ENCODE measurements at places on chromosomes 1 and 21. TPM values are rescaled to one million over a fixed set of nuclear protein-coding genes. Genes with fewer than 3 reads are reported as not detected.

DNA sequence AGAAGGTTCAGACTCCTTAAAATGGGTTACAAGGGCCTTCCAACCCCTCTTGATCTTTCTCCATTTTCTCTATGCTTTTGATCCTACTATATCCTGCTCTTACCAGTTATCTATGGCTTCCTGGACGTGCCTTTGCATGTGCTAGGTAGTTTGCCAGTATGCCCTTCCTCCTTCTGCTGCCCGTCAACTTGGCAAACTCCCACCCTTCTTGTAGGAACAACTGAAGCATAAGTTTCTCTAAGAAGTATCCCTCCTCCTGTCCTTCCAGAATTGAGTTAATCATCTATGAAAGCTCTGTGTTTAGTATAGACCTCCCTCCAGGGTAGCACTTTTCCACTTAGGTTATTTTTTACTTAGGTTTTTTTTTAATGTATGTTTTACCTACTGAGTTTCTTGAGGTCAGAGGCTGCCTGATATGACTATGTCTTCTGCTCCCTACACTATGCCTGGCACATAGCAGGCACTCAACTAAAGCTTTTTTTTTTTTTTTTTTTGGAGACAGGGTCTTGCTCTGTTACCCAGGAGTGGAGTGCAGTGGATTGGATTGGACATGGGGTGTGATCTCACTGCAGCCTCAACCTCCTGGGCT is 10.0 kb upstream of the IGSF3 start:
- no peaks in the 10 kb centered on the region for H3K36me3 ChIP-seq
- no peak overlapping the region for H3K4me3 ChIP-seq
- H3K27ac ChIP-seq: no peak overlapping the region
- H3K27me3 ChIP-seq: no peaks in the 10 kb centered on the region
- no peak for DNase-seq

- no peak for DNase-seq
- no peaks in the 10 kb centered on the region for H3K27me3 ChIP-seq
- H3K4me3 ChIP-seq: no peak overlapping the region
Measured at GRCh38 chr1:8013399-8013798, 12.7 kb downstream of the ERRFI1 start.

DNA sequence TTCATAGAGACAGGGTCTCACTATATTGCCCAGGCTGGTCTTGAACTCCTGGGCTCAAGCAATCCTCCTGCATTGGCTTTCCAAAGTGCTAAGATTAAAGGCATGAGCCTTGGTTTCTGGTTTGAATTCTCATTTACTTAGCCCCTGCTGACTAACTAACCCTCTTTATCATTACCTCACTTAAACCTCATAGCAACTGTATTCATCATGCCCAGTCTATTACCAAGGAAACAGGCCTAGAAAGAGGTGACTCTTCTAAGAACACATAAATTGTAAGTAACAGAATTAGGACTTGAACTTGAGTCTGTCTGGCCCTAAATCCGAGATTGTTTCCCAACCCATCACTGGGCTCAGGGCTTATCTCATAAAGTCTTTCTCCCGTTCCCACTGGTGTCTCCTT is 44.2 kb downstream of the TMEM53 start:
- no peaks in the 10 kb centered on the region for H3K27me3 ChIP-seq
- H3K36me3 ChIP-seq: peaks cover 1% of the 10 kb centered on the region
- DNase-seq: no peak
- no peak overlapping the region for H3K27ac ChIP-seq
- peaks cover 16% of the 10 kb centered on the region for H3K4me1 ChIP-seq
- H3K4me3 ChIP-seq: no peak overlapping the region

GRCh38 chr1:32246888-32247273 is at the start of gene FAM167B:
TSS of gene FAM167B (plus strand) at chr1:32247222. CDS start at chr1:32247422, 200 bp downstream.
- H3K4me3 ChIP-seq: no peak within 1 kb of the TSS
- no peak for DNase-seq
- H3K27me3 ChIP-seq: no peaks in the 10 kb centered on the region
- H3K36me3 ChIP-seq: no peaks in the 10 kb centered on the region
- H3K4me1 ChIP-seq: peaks cover 48% of the 10 kb centered on the region
- H3K27ac ChIP-seq: peak within 1 kb of the TSS; percentile 74

DNA sequence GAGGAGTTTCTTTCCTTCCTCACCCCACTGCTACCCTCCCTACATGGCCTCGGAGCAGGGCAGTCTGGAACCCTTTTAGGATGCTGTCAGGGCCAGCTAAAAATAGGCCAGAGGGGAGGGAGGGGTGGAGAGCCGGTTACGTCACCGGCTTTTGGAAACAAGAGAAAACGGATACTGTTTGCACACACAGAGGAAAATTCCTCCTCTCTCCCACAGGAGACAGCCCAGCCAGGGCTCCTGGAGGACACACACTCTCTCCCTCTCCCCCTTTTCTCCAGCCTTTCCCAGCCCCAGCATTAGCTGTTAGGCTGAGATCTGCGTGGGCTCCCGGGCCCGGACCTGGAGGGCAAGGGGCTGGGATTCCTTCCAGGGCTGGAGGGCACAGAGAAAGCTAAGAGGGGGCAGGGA is 20.0 kb upstream of the ALDH4A1 start:
- no peak overlapping the region for H3K4me3 ChIP-seq
- H3K27me3 ChIP-seq: no peaks in the 10 kb centered on the region
- H3K27ac ChIP-seq: peak overlapping the region; percentile 94
- H3K36me3 ChIP-seq: no peaks in the 10 kb centered on the region
- H3K4me1 ChIP-seq: peaks cover 42% of the 10 kb centered on the region

DNA sequence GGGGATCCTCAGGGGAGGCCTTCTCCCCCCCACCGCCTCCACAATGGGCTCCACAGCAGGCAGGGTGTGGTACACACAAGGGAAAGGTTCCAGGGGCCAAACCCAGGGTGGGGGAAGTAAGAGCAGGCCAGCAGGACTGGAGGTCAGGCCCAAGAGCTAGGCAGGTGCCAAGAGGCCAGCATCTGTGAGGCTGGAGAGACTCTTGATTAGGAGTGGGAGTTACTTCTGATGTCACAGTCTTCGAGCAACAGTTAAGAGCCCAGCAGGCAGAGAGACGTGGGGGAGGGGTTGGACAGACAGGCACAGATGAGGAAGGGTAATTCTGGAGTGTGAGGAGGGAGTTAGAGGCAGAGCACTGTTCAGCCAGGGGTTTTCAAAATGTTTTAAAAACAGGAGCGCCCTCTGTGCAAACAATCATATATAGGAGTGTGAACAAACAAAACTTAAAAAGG is 55.8 kb downstream of the SLC9A1 start:
- peak overlapping the region; percentile 52 for H3K27ac ChIP-seq
- no peaks in the 10 kb centered on the region for H3K36me3 ChIP-seq
- no peak overlapping the region for H3K4me3 ChIP-seq
- peak; percentile 82 for DNase-seq

GRCh38 chr1:202245391-202245790 is 51.8 kb downstream of the LGR6 start:
- DNase-seq: no peak
- no peak overlapping the region for H3K27ac ChIP-seq
- no peak overlapping the region for H3K4me3 ChIP-seq

DNA sequence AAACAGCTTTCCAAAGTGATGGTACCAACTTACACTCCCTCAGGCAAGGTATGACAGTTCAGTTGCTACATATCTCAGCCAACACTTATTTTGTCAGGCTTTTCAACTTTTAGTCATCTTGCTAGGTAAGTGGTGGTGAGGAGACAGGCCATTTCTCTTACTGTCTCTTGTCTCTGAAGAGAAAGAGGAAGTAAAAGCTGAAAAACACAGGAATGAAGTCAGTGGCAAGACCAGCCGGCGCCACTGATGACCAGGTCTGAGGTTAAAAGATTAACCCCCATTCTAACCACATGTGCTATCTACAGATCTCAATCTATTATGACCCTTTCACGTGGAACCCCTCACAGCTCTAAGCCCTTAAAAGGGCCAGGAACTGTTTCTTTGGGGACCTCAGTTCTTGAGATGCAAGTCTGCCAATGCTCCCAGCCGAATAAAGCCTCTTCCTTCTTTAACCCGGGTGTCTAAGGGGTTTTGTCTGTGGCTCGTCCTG is 4.2 kb downstream of the ADCY10 start:
- H3K27me3 ChIP-seq: no peaks in the 10 kb centered on the region
- no peak overlapping the region for H3K4me3 ChIP-seq
- no peak for DNase-seq
- H3K4me1 ChIP-seq: peaks cover 11% of the 10 kb centered on the region

DNA sequence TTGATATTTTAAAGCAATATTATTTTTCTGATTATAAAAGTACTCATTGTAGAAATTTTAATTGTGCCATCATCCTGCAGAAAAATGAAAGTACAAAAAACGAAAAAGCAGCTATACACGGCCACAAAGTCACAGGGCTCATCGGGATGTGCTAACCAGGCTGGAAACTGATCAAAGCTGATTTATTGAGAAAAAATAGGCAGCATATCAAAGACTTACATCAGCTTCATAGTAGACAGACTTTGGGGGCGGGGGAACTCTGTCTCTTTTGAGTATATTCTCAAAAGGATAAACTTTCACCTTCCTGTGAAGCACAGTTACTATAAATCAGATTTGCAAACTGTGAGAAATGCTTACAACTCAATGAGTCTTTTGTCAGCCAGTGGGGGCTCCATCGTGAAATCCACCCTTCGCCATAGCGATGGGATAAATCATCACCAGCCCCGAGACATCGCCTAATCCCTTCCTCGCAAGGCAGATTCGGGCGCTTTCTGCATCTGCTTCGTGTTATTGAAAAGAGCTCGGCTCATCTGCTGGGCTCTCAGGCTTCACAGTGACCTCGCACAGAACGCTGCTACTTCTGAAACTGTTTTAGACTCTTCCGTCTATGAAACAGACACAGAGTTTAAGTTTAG is 69.2 kb upstream of the ERG start:
- no peaks in the 10 kb centered on the region for H3K4me1 ChIP-seq
- H3K4me3 ChIP-seq: no peak overlapping the region
- H3K27me3 ChIP-seq: no peaks in the 10 kb centered on the region
- no peaks in the 10 kb centered on the region for H3K36me3 ChIP-seq

DNA sequence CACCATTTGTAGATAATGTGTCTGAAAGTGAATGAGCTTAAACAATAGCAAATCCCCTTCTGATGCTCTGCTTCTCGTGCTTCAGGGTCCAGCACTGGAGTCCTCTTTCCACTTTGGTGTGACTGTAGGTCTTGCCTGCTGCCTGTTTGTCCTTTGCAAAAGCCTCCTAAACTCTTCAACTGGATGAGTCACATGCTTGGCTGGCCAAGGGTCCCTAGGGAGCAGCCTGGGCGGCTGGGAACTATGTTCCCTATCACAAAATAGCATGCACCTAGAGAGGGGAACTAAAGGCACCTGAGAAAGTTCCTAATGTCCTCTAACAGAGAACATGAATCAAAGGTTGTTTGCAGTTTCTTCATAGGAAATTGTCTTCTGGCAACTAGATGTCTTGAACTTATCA is 607.2 kb upstream of the PLXNA2 start:
- H3K27ac ChIP-seq: no peak overlapping the region
- DNase-seq: peak; percentile 42
- no peaks in the 10 kb centered on the region for H3K27me3 ChIP-seq

- H3K36me3 ChIP-seq: peaks cover 25% of the 10 kb centered on the region
- H3K27ac ChIP-seq: no peak overlapping the region
- no peak overlapping the region for H3K4me3 ChIP-seq
- no peak for DNase-seq
Measured at GRCh38 chr21:45473496-45474322, 68.5 kb downstream of the SLC19A1 start.

DNA sequence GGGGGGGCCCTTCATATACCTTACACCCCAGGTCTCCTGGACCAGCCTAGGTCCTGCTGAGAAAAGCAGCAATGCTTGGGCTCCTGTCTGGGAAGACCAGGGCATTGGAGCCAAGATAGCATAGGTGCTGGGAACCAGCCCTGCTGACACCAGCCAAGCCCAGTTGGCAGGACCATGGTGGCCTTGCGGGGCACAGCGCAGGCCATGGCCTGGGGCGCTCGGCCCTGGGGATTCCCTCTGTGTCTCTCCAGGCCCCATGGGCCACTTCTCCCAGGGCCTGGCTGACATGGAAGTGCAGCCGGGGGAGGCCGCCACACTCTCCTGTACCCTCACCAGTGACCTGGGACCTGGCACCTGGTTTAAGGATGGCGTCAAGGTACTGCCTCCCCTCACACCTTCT is 23.3 kb downstream of the IGFN1 start:
- no peak for DNase-seq
- no peak overlapping the region for H3K4me3 ChIP-seq
- no peaks in the 10 kb centered on the region for H3K4me1 ChIP-seq
- H3K36me3 ChIP-seq: no peaks in the 10 kb centered on the region

DNA sequence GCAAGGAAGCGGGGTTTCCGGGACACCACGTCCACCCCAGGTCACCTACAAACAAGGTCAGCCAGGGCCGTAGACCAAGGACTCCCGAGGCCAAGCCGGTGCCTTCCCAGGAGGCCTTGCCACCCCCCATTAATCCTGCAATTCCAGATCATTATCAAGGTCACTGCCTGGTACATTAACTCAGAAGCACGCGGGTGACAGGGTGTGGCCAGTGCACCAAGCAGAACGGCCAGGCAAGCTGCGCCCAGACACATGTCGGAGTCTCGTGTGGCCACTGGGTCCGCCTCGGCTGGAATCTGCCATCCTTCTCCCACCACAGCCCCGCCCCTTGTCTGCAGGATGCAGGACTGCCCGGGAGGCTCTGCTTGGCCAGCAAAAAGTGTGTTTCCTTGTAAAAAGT is 144.7 kb downstream of the PRDM16 start:
- no peaks in the 10 kb centered on the region for H3K27me3 ChIP-seq
- peak; percentile 84 for DNase-seq
- peak overlapping the region; percentile 23 for H3K27ac ChIP-seq
- no peak overlapping the region for H3K4me3 ChIP-seq
- H3K4me1 ChIP-seq: peaks cover 37% of the 10 kb centered on the region

DNA sequence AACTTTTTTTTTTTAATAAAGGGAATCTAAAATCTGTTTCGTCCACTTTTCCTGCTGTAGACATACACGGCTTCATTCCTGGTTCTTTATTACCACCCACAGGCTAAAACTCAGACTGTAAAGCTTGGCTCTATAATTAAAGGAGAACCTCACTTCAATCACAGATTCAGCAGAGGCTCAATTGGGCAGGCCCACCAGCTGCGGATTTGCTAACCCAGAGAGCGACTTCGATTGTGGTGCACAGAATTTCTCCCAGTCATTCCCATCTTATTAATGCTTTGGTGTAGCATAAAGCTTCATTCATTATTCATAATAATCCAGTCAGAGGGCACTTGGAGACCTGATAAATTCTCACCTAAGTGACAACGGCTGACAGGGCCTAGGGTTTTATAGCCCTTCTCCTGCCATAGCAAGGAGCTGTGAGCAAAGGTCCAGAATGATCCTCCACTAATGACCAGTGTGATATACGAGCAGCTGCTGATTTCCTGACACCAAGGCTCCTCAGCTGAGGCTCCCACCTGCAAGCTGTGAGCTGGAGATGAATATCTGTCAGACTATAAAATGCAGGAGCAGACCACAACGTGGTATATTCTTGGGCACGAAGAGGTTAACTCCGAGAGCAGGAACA is 149.0 kb downstream of the ATP6V1G3 start:
- DNase-seq: no peak
- H3K27ac ChIP-seq: no peak overlapping the region
- H3K36me3 ChIP-seq: no peaks in the 10 kb centered on the region
- H3K4me3 ChIP-seq: no peak overlapping the region
- H3K27me3 ChIP-seq: no peaks in the 10 kb centered on the region

The VASH2 gene
- 1.4 TPM for total RNA-seq

The ZBTB8A gene
- 14.0 TPM for total RNA-seq

The TRNAU1AP gene
- total RNA-seq: 18.5 TPM

The SPRR1A gene
- not detected for total RNA-seq

The MPZ gene
- 1.1 TPM for total RNA-seq

The KRTAP19-1 gene
- not detected for total RNA-seq

The UBXN10 gene
- total RNA-seq: 4.8 TPM

The PGLYRP4 gene
- not detected for total RNA-seq

The LCE2B gene
- not detected for total RNA-seq
